ENCODE measurements at places on chromosomes 7 and 10. TPM values are rescaled to one million over a fixed set of nuclear protein-coding genes. Genes with fewer than 3 reads are reported as not detected.

The FANK1 gene
- 0.65 TPM for total RNA-seq

DNA sequence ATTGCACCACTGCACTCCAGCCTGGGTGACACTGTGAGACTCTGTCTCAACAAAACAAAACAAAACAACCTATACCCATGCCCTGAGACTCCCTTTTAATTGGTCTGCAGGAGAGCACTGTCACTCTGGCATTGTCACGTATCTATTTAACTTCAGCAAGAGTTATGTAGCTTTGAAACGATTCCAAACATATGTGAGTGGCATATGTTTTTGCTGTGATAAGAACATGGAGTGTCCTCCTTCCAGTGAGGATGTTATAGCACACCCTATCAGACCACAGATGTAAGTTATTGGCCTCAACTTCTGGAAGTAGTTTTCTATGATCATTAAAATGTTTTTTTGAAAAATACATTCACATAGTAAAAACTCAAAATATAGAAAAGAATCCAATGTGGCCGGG is 15.5 kb upstream of the DNAJC12 start:
- DNase-seq, result no peak

DNA sequence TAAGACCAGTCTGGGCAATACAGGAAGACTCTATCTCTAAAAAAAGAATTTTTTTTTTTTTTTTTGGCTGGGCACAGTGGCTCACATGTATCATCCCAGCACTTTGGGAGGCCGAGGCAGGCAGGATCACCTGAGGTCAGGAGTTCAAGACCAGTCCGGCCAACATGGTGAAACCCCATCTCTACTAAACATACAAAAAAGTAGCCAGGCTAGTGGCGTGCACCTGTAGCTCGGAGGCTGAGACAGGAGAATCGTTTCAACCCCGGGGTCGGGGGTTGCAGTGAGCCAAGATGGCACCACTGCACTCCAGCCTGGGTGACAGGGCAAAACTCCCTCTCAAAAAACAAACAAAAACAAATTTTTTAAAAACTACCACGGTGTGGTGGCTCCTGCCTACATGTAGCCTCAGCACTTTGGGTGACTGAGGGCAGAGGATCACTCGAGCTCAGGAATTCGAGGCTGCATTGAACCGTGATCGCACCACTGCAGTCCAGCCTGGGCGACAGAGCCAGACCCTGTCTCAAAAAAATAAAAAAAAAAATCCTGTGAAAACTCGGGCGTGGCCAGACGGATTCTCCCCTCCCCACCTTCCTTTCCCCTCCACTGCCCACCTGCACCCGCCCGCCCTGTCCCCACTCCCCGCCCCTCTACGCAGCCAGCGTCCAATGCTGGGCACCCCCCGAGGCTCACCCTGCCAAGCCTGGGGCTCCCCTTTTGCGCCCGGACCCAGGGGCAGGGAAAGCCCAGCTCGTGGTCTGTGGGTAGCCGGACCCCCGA is 745 bp upstream of the ORAI2 start:
- no peak for DNase-seq

- no peak for DNase-seq
Measured at GRCh38 chr7:159033473-159033825, 111.2 kb downstream of the VIPR2 start.

The FEZF1 gene
- total RNA-seq, result not detected

GRCh38 chr10:24926557-24926956 is 25.8 kb downstream of the PRTFDC1 start:
- no peak for DNase-seq

- no peak for DNase-seq
Measured at GRCh38 chr10:112246-112645, 23.0 kb upstream of the ZMYND11 start.

GRCh38 chr10:76017733-76018433 is 586.5 kb downstream of the LRMDA start:
- DNase-seq, result no peak

GRCh38 chr7:84238596-84238995 is 44.0 kb upstream of the SEMA3A start:
- no peak for DNase-seq

- DNase-seq, result no peak
Measured at GRCh38 chr7:1106063-1106792, 18.3 kb downstream of the GPER1 start.

All from dermis blood vessel endothelial cell (primary cell).